Right cardiac atrium (tissue), 5 donors: ENCODE measurements at places on chromosomes 1 and 21. TPM values are rescaled to one million over a fixed set of nuclear protein-coding genes. Genes with fewer than 3 reads are reported as not detected.

DNA sequence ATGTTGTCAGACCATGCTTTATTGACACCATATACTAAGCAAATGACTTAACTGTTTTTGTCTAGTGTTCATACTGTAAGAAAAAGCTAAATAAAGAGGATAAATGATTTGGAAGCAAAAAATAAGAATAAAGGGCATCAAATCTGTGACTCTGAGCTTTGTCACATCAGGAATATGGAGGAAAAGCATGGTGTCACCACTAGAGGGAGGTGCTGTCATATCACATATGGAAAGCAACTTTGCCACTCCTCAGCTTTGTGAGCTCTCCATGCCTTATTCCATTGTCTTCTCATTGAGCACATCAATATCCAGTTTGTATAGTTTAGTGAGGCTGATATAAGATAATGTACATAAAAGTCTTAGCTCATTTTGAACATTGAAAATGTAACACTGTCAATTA, 20.8 kb upstream of the GBP1 start:
- no peak for DNase-seq

Gene PRDM16
- 2.0 TPM for total RNA-seq

DNA sequence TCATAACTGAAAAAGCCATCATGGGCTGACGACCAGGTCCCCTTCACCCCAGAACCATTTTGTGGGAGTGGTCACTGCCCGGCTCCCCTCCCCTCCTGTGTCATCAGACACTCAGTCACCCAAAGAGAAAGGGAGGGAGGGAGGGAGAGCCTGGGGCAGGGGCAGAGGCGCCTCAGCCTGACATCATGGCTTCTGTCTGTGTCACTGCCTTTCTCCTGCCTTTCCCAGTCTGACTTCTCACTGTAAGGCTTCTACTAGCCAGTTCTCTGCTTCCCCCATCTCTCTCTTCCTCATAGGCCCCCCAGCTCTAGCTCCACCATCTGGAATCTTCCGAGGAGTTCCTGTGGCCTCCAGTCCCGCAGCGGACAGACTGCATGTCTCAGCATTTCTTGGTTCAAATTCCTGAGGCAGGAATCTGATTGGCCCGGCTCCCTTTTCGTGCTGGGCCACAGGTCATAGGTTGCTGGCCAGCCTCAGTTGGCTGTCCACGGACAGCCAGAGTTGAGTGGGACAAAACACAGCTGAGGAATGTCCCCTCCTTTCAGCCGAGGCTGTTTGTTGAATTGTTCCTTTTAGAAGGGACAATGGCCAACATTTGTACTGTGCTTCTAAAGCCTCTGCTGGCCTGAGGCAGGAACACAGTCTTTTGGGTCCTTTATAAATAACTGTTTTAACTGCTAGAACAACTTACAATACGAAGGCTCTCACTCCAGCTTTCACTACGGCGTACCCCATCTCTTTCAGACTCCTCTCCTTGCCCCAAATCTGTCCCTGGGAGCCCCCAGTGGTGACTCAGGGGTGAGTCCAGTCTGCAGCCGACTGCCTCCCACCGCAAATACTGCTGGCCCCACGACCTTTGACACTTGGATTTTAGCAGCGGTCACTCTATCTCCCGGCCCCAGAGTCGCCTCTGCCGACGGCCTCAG, 18.7 kb upstream of the KANK4 start:
- peak; percentile 73 for DNase-seq

- no peak for DNase-seq
Observed at GRCh38 chr21:46561445-46562090, 43.3 kb downstream of the S100B start.

DNA sequence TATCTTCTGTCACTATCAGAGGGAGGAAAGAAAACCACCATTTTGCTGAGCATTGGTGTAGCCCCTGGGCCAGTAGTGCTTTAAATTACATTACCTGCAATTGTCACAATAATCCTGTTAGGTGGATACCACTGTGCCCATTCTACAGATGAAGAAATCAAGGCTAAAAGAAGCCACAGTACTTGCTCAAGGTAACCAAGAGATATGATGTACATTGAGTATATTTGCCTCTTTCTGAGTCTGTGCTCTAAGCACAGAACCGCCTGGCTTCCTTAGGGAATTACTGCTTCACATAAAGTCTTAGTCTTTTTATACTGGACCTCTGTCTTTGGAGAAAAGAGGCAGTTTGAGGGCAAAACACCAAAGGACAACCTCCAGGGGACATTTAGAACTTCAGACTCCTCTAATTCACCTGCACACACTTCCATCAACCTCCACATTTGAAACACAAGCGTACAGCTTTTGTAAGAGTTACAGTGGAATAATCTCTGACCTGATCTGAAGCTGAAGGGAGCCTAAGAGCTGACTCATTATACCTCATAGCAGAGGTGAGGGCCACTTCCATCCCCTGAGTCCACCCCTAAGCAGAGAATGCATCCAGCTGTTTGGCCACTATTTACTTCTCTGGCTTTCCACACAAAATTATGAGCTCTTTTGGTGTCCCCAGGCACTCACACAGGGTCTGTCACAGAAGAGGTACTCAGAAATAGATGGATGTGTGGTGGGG, 61.8 kb downstream of the PLPP3 start:
- no peak for DNase-seq

GRCh38 chr1:78553859-78554258, 63.1 kb downstream of the PTGFR start:
- no peak for DNase-seq

DNA sequence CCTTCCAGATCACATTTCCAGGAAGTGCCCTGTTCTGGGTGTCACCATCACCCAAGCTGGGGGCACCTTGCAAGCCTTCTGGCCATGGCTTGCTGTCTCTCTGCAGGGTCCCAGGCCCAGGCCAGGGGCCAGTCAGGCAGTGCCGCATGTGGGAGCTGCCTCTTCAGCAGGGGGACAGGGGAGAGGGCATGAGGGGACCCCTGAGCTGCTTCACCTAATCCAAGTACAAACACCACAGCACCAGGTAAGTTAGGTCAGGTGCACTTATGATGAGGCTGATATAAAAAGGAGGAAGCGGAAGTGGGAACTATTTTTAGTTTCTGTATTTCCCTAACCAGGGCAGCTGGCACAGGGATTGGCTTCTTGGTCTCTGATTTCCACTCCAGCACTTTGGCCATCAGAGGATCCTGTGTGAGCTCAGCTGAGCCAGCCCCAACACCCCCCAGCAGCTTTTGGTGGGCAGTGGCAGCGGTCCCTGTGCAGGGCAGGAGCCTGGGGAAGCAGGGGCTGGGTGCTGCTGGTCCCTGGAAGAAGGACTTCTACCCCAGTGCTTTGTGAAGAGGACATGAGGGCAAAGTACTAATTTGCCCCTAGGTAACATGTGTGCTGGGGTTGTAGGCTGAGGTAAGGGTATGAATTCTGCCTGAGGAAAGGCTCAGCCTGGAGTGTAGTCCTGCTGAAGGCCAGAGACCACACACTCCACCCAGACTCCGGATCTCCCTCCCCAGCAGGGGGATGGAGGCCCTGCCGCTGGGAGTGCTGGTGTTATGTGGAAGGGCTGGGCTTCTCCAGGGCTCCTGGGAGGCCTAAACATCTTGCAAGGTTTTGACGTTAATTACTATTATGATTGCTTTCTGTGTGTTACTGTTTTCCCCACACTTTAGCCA, 3.3 kb upstream of the PCBP3 start:
- no peak for DNase-seq

Gene KANK4
- not detected for total RNA-seq

Gene DNM3
- 1.7 TPM for total RNA-seq

- DNase-seq, result no peak
Observed at GRCh38 chr1:2493691-2494322, 17.7 kb downstream of the PLCH2 start.

DNA sequence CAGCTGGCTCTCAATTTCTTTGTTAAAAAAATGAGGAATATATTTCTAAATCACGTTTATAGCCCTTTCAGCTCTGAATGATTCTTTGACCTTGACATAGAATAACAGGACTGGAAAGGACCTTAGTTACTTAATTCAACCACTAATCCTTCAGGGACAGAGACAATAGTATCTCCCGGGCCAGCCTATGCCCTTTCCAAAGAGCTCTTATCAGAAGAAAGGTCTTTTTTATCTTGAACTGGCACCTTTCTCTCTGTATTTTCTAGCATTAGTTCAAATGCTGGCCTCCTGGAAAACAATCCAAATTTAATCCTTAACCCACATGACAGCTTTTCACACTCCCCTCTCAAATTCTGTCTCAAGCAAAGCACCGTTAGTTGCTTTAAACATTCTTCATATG, 44.8 kb upstream of the FBXO28 start:
- DNase-seq, result no peak

GRCh38 chr1:246959944-246960693, 28.4 kb upstream of the AHCTF1 start:
- DNase-seq, result no peak

DNA sequence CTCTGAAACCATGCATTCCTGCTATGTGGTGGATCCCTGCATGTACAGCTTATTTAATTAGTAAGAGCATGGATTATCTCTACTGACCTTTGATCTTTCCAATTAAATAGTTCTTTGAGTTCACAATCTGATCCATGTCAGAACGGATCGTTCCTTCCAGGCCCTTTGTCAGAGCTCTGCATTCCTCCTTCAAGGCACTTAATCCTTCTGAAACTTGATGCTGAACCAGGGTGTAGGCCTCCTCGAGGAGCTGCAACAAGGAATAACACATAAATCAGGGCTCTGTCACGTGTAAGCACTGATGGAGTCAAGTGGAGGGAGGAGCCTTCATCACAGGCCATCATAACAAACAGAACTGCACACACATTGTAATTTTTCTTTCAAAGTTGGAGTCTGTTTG, 68.4 kb upstream of the EDEM3 start:
- no peak for DNase-seq

- no peak for DNase-seq
Observed at GRCh38 chr21:36804874-36805611, 106.1 kb downstream of the SIM2 start.

- no peak for DNase-seq
Observed at GRCh38 chr1:53625766-53626520, 113.0 kb downstream of the GLIS1 start.

DNA sequence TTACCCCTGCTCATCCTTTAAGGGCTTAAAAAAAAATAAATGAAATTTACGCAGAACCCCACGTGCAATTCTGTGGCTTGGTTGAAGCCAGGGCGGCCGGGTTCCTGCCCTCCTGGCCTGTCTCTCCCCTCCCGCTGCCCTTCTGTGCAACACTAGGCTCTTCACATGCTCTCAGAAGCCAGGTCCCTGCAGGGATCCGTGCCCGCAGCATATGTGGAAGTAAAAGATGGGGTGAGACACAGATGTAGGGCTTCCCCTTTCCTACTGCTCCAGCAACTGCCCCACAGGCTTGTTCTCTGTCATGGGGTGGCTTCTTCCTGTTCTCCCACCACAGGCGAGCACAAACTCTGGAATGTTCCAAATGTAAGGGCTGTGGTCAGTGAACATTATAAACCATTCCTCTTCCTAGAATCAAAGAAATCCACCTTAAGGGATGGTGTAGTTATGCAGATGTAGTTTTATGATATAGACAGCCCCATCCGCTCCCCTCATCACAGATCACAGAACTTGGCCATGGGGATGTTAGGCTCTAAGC, 535.4 kb downstream of the KIF26B start:
- no peak for DNase-seq

DNA sequence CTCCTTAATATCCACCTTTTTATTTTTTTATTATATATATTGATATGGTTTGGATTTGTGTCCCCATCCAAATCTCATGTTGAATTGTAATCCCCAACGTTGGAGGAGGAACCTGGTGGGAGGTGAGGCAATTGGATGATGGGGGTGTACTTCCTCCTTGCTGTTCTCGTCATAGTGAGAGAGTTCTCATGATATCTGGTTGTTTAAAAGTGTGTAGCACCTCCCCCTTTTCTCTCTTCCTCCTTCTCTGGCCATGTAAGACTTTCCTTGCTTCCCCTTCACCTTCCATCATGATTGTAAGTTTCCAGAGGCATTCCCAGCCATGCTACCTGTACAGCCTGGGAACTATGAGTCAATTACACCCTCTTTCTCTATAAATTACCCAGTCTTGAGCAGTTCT, 22.7 kb upstream of the CCSAP start:
- no peak for DNase-seq

DNA sequence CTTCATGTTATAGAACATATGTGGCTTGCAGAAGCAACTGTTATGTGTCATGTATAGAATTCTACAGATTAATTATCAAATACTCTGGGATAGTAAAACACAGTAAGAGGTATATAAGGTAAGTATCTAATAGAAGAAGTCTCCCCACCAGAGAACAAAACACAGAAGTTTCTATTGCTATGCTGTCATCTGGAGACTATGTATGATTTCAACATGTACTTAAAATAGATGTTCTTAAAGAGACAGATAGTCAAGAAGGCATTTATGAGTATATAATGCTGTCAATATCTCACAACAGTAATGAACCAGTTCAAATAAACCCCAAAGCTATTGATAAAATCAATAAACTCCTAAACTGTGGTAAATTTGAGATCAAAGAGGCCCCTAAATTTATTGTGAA, 8.1 kb upstream of the ADCY10 start:
- DNase-seq, result no peak

DNA sequence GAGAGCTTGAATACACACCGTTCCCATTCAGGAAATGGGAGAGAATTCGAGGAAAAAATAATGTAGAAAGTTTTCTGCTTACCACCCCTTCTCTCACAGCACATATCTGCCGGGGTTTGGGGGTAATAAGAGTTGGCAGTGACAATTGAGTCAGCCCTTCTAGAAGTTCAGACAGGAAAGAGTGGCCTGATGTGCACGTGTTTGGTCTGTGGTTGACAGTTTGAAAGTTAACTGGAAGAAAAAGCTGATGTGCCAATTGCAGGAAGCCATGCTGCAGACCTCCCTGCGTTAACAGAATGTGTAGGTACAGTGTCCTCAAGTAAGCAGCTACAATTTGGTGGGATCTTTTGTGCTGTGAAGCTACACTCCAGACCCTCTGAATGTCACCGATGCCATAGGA, 50.9 kb downstream of the DHX9 start:
- DNase-seq, result no peak

Gene SGIP1
- 5.0 TPM for total RNA-seq

- peak; percentile 38 for DNase-seq
Observed at GRCh38 chr21:45595574-45596295, 47.8 kb upstream of the PCBP3 start.

Gene SLC6A9
- total RNA-seq, result 1.6 TPM

Gene IFI44
- 12.8 TPM for total RNA-seq

Gene DYNLT4
- total RNA-seq, result 0.47 TPM

Gene CD247
- 1.1 TPM for total RNA-seq

Gene TMEM200B
- total RNA-seq, result 3.8 TPM

DNA sequence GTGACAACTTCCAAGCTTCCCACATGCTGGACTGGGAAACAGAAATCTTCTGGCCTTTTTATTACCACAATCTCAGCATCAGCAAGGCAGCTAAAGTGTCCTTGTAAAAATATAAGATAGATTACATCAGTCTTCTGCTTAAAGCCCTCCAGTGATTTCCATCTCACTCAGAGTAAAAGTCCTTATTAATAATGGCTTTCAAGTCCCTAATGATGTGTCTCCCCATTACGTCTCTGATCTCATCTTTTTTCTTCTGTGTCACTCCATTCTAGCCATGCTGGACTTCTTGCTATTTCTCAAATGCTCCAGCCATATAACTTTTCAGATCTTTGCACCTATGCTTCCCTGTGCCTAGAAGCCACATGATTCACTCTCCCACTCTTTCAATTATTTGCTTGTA, 22.1 kb downstream of the PAPPA2 start:
- no peak for DNase-seq

Gene AUNIP
- total RNA-seq, result not detected

Gene TMEM52
- total RNA-seq, result 0.34 TPM

- no peak for DNase-seq
Observed at GRCh38 chr1:213268221-213268620, 217.2 kb downstream of the RPS6KC1 start.
